ENCODE measurements at places on chromosomes 3 and 15. TPM values are rescaled to one million over a fixed set of nuclear protein-coding genes. Genes with fewer than 3 reads are reported as not detected.

Gene PHLDB2
- 10.3 TPM for total RNA-seq

Gene SPINT1
- total RNA-seq: 29.7 TPM

DNA sequence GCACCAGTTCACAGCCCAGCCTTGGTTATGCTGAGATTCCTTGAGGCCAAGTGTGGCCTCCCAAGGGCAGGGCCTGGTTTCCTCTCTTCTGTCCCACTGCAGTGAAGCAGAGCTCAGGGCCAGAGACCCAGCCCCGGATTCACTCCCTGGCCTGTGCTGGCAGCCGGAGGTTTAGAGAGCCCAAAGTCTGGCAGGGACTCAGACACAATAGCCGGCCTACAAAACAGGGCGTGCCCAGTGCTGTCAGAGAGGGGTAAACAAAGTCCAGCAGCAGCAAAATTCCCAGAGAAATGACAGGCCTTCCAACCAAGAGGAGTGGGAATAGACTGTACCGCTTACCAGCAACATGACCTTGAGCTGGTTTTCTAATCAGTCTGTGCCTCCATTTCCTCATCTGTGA lies 14.0 kb downstream of the VIPR1 start:
- DNase-seq: no peak

DNA sequence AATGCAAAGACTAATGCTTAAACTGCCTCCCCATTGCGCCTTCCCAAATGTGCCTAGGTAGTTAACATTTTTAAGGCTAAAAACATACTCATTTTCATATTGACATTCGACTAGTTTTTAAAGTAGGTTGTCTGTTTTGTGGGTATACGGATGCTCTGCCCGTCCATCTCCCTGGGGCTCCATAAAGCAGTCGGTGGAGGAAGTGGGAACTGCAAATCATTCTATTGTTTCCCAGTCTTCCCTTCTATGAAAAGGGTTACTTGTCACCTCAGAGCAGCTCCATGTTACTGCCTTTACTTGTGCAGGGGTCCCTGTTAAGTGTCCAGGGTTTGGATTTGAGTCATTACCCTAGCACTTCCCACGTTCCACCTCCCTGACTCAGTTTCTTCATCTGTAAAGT lies 10.9 kb downstream of the CHCHD6 start:
- DNase-seq: no peak

DNA sequence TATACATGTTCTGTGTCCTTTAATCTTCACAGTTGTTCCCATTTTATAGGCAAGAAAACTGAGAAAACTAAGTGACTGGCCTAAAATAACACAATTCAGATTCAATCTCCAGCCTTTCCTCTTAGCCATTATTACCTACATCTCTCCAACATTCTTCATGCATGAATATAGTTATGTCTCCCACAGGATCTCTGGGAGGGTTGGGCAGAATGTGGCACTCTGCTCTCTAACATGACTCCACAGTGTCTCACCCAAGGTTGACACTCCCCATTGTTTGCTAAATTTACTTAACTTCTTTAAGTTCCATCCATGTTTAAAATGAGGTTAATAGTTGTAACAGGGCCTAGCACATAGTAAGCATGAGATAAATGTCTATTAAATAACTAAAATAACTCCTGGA lies 276.3 kb downstream of the ERC2 start:
- no peak for DNase-seq

DNA sequence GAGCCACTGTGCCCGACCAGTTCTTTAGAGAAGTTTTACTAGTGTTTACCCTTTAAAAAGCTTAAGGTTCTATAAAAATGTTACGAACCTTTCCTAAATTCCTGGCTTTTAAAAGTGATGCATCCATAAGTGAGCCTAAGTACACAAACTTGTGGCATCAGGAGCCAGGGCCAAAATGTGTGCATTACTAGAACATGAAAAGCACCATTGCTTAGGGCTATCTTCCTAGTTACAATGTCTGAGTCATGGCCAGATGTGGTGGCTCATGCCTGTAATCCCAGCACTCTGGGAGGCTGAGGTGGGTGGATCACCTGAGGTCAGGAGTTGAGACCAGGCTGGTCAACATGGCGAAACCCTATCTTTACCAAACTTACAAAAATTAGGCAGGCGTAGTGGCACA lies 39.9 kb downstream of the LEO1 start:
- DNase-seq: no peak

- DNase-seq: no peak
Measured at GRCh38 chr15:64905119-64905831, 6.4 kb upstream of the ANKDD1A start.
